ENCODE measurements at places on chromosomes 2 and 18. TPM values are rescaled to one million over a fixed set of nuclear protein-coding genes. Genes with fewer than 3 reads are reported as not detected.

The CTAGE1 gene
- total RNA-seq, result under 0.01 TPM

The LIPG gene
- 5.6 TPM for total RNA-seq

The GPBAR1 gene
- not detected for total RNA-seq

The IL1RL2 gene
- total RNA-seq, result 1.7 TPM

The KCNIP3 gene
- 22.5 TPM for total RNA-seq

The COLEC12 gene
- total RNA-seq, result 16.8 TPM

The TUBB8B gene
- total RNA-seq, result not detected

The NAT8 gene
- total RNA-seq, result not detected

The LIMS4 gene
- 11.2 TPM for total RNA-seq

The SIX2 gene
- 19.5 TPM for total RNA-seq

The ATP5F1A gene
- 663 TPM for total RNA-seq

The THOC1 gene
- 15.2 TPM for total RNA-seq

The SCN3A gene
- total RNA-seq, result not detected

The MYCN gene
- total RNA-seq, result not detected

The PCARE gene
- total RNA-seq, result not detected

The STPG4 gene
- not detected for total RNA-seq

The BMP10 gene
- total RNA-seq, result not detected

The KCNE4 gene
- 14.1 TPM for total RNA-seq

The GYPC gene
- total RNA-seq, result 267 TPM

The MEP1B gene
- not detected for total RNA-seq

The SERPINB10 gene
- total RNA-seq, result not detected

The DPP10 gene
- not detected for total RNA-seq

The CHST9 gene
- total RNA-seq, result not detected

The LRP2 gene
- total RNA-seq, result under 0.01 TPM

The LYPD1 gene
- 0.12 TPM for total RNA-seq

The SMAD4 gene
- total RNA-seq, result 50.2 TPM

The AQP4 gene
- not detected for total RNA-seq

The WNT10A gene
- not detected for total RNA-seq

The SALL3 gene
- total RNA-seq, result not detected

The DSC3 gene
- total RNA-seq, result 2.8 TPM

The AFF3 gene
- total RNA-seq, result 0.58 TPM

The FRZB gene
- 0.60 TPM for total RNA-seq

The CELF4 gene
- total RNA-seq, result 2.5 TPM

The UGGT1 gene
- total RNA-seq, result 39.8 TPM

The DSG2 gene
- 1.4 TPM for total RNA-seq

The CCDC74B gene
- total RNA-seq, result 2.0 TPM

The RGPD6 gene
- 3.5 TPM for total RNA-seq

The SERPINB4 gene
- not detected for total RNA-seq

The BOLL gene
- not detected for total RNA-seq

The UGT1A7 gene
- not detected for total RNA-seq

The ST6GAL2 gene
- total RNA-seq, result 1.6 TPM

The GREB1 gene
- total RNA-seq, result 0.23 TPM

The RRM2 gene
- total RNA-seq, result 8.8 TPM

The TMEM247 gene
- total RNA-seq, result not detected
